HepG2 (cell line): ENCODE measurements at places on chromosomes 11 and 22. TPM values are rescaled to one million over a fixed set of nuclear protein-coding genes. Genes with fewer than 3 reads are reported as not detected.

DNA sequence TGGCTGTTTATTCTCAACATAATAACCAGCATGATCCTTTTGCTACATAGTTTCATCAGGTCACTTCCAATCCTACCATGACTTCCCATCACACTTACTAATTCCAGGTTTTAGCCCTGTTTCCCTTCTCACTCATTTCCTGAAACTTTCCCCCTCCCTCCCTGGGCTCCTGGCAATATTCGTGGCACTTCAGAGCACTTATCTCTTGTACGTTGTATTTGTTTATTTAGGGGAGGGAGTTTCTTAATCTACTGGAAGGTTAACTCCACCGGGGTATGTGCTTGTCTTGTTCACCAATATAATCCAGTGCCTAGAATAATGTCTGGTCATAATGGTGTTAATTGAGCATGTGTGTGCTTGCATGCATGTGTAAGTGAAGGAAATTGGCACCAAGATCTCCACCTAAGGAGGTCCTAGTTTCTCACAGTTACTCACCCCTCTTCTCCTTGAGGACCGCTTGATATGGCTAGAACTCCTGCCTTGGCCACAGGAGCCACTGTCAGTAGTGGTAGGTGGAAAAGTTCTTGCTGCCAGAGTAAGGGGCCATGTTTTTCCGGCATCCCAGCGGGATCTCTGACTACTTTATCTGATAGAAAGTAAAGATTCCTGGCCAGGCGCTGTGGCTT, 11.7 kb downstream of the EIF3L start:
- peaks cover 57% of the 10 kb centered on the region for H3K4me1 ChIP-seq
- H3K27me3 ChIP-seq, result no peaks in the 10 kb centered on the region
- H3K4me3 ChIP-seq, result no peak overlapping the region
- peak overlapping the region; percentile 13 for H3K27ac ChIP-seq
- peaks cover 69% of the 10 kb centered on the region for H3K36me3 ChIP-seq
- no peak for DNase-seq

DNA sequence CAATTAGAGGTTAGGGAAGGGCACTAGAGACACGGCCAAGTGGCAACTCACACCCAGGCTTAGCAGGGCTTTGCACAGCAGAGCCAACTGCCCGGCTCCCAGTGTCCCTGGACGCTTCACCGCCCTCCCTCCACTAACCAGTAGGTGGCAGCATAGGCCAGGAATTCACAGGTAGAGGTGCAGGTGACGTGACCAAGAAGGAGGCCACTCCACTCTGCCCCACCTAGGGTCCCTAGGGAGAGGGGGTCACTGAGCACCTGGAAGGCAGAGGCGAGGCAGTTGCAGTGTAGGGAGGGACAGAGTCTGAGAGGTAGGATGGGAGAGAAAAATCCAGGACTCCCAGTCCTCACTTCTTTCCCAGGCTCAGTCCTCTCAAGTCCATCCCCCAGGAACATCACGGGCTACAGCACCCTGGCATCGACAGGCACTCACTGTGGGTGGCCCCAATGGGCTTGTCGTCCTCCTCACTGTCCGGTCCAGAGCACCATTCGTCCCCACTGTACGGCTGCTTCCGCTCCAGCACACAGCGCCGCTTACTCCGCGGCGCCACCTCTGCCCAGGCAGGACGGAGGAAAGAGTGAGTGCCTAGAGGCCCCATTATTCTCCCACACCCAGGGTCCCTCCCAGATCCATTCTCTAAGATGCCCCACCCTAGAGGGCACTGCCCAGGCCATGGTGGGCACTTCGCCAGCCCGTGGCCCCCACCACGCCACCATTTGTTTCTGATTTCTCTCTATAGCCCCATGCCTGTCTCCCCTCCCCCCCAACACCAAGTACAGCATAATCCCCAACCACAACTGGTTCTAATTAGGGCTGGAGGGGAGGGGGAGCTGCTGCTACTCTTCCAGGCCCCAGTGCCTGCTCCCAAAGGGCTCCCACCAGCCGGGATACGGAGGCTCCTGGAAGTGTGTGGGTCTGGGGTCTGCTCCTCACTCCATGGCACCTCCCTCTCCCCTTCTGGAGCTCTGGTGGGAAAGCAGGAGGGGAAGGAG, 18.4 kb downstream of the BCL9L start:
- H3K36me3 ChIP-seq, result peaks cover 9% of the 10 kb centered on the region; the same call in 1 of the 2 replicates
- peaks cover 44% of the 10 kb centered on the region for H3K4me1 ChIP-seq
- DNase-seq, result peak; percentile 73

DNA sequence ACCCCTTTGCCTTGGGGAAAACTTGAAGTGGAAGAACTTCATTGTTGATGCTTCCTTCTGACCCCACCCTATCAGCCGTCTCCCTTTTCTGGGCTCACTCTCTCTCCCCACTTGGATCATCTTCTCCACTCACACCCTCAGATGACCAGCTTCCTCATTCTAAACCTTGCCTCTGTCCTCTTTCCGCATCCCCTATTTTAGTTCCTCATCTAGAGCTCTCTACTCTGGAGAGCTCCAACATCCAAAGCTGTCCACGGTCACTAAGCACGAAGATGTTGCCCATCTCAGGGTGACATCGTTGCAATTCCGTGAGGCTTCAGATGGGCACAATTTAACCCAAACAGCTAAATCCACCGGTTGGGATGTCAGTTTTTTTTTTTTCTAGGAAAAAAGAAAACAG, 31.6 kb upstream of the ME3 start:
- no peak for DNase-seq
- H3K27me3 ChIP-seq, result peaks cover 67% of the 10 kb centered on the region
- no peak overlapping the region for H3K4me3 ChIP-seq

- no peak for DNase-seq
- H3K4me3 ChIP-seq, result no peak overlapping the region
- H3K36me3 ChIP-seq, result no peaks in the 10 kb centered on the region
- H3K4me1 ChIP-seq, result no peaks in the 10 kb centered on the region
- no peaks in the 10 kb centered on the region for H3K27me3 ChIP-seq
- H3K27ac ChIP-seq, result no peak overlapping the region
These were observed 57.2 kb downstream of the DDI1 start for GRCh38 chr11:104093426-104094280.

Gene NUP50
- 52.4 and 71.0 TPM in 2 replicates for total RNA-seq

Gene FGF19
- total RNA-seq, result not detected in 2 replicates

Gene GAS2L1
- total RNA-seq, result 2.6 and 3.3 TPM in 2 replicates

Gene VWCE
- total RNA-seq, result 10.4 and 27.6 TPM in 2 replicates
